Common myeloid progenitor, CD34-positive (primary cell): ENCODE measurements at places on chromosomes 11 and 22.

GRCh38 chr11:82321206-82321605 is 412.5 kb downstream of the FAM181B start:
- no peaks in the 10 kb centered on the region for H3K4me1 ChIP-seq
- H3K4me3 ChIP-seq = no peak overlapping the region
- peaks cover 1% of the 10 kb centered on the region for H3K27me3 ChIP-seq
- H3K27ac ChIP-seq = no peak overlapping the region

GRCh38 chr22:26952451-26953011 is 295.1 kb downstream of the MIAT start:
- no peaks in the 10 kb centered on the region for H3K4me1 ChIP-seq
- no peak for DNase-seq
- H3K4me3 ChIP-seq = no peak overlapping the region
- H3K27ac ChIP-seq = no peak overlapping the region
- H3K27me3 ChIP-seq = peaks cover 15% of the 10 kb centered on the region
- no peaks in the 10 kb centered on the region for H3K36me3 ChIP-seq

GRCh38 chr11:35215945-35216344 is 77.0 kb downstream of the CD44 start:
- peaks cover 16% of the 10 kb centered on the region for H3K4me1 ChIP-seq
- peaks cover 59% of the 10 kb centered on the region for H3K36me3 ChIP-seq
- no peak overlapping the region for H3K27ac ChIP-seq

- no peaks in the 10 kb centered on the region for H3K27me3 ChIP-seq
- no peaks in the 10 kb centered on the region for H3K4me1 ChIP-seq
- no peak overlapping the region for H3K27ac ChIP-seq
- no peak for DNase-seq
Measured at GRCh38 chr11:95282291-95282751, 51.3 kb upstream of the SESN3 start.

- H3K4me1 ChIP-seq = peaks cover 41% of the 10 kb centered on the region
- peak overlapping the region; percentile 1 for H3K4me3 ChIP-seq
- H3K27ac ChIP-seq = peak overlapping the region; percentile 40
- H3K36me3 ChIP-seq = peaks cover 13% of the 10 kb centered on the region
- no peaks in the 10 kb centered on the region for H3K27me3 ChIP-seq
Measured at GRCh38 chr11:9692691-9693090, 28.8 kb downstream of the SWAP70 start.

DNA sequence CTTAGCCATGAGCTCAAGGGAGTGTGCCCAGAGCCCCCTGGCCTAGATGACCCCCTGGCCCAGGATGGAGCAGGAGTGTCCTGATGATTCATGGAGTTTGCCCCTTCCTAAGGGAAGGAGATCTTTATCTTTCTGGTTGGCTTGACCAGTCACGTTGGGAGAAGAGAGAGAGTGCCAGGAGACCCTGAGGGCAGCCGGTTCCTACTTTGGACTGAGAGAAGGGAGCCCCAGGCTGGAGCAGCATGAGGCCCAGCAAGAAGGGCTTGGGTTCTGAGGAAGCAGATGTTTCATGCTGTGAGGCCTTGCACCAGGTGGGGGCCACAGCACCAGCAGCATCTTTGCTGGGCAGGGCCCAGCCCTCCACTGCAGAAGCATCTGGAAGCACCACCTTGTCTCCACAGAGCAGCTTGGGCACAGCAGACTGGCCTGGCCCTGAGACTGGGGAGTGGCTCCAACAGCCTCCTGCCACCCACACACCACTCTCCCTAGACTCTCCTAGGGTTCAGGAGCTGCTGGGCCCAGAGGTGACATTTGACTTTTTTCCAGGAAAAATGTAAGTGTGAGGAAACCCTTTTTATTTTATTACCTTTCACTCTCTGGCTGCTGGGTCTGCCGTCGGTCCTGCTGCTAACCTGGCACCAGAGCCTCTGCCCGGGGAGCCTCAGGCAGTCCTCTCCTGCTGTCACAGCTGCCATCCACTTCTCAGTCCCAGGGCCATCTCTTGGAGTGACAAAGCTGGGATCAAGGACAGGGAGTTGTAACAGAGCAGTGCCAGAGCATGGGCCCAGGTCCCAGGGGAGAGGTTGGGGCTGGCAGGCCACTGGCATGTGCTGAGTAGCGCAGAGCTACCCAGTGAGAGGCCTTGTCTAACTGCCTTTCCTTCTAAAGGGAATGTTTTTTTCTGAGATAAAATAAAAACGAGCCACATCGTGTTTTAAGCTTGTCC is 14.3 kb downstream of the ADORA2A start:
- peak; percentile 61 for DNase-seq
- no peak overlapping the region for H3K27ac ChIP-seq
- peaks cover 39% of the 10 kb centered on the region for H3K4me1 ChIP-seq
- no peaks in the 10 kb centered on the region for H3K36me3 ChIP-seq
- no peaks in the 10 kb centered on the region for H3K27me3 ChIP-seq

DNA sequence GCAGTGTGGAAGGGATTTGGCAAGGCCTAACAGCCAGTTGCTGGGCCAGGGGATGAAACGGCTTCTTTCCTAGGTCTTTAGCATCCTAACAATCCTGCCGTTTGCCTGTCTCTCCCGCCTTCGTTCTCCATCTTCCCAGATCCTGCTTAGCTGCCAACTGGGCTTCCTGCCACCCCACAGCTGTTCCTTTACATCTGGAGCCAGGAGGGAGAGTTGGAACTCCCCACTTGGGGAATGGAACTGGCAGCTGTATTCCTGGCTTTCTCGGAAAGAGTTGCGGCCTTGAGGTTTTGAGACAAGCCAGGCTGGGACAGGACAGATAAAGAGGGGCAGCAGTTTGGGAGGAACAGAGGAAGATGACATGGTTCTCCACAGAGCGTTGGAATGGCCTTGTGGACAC is 59.6 kb downstream of the ST3GAL4 start:
- no peak for DNase-seq
- peaks cover 31% of the 10 kb centered on the region for H3K4me1 ChIP-seq
- H3K27ac ChIP-seq = no peak overlapping the region
- H3K4me3 ChIP-seq = no peak overlapping the region

- no peak overlapping the region for H3K4me3 ChIP-seq
- DNase-seq = no peak
- H3K36me3 ChIP-seq = no peaks in the 10 kb centered on the region
- no peaks in the 10 kb centered on the region for H3K4me1 ChIP-seq
Measured at GRCh38 chr11:31326470-31327148, 42.9 kb downstream of the DCDC1 start.

GRCh38 chr11:110153474-110153873 is 60.3 kb downstream of the ZC3H12C start:
- H3K4me1 ChIP-seq = peaks cover 7% of the 10 kb centered on the region
- no peak overlapping the region for H3K4me3 ChIP-seq
- DNase-seq = no peak
- no peak overlapping the region for H3K27ac ChIP-seq
- no peaks in the 10 kb centered on the region for H3K27me3 ChIP-seq

DNA sequence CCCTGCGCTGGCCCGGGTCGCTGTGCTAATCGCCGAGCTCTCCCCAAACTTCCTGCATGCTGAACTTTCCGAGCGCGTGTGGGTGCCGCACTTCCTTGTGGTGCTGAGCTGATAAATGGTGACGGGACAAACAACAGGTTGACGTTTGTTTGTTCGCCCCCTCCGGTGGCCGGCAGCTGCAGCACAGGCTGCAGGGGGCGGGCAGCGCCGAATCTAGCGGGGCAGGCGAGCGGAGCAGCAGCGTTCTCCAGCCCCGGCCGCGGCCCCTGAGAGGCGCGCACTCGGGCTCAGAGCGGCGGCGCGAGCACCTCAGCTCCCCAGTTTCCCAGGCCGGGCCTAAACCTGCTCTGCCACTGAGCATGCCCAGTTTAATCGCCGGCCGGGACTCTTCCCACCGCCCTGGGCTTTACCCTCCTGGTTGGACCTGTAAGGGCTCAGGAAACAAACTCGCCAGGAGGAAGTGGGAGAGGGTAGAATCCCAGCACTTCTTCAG is at the start of gene PDGFD:
TSS of gene PDGFD (minus strand) at position 120 of the 493 bp plus-strand sequence.
- DNase-seq = peak; percentile 93
- peaks cover 15% of the 10 kb centered on the region for H3K4me1 ChIP-seq
- no peak within 1 kb of the TSS for H3K27ac ChIP-seq

- peaks cover 2% of the 10 kb centered on the region for H3K4me1 ChIP-seq
- H3K36me3 ChIP-seq = no peaks in the 10 kb centered on the region
- no peak overlapping the region for H3K27ac ChIP-seq
- DNase-seq = no peak
Measured at GRCh38 chr11:95398437-95399112, 167.6 kb upstream of the SESN3 start.

GRCh38 chr11:127559978-127560377 is 559.4 kb upstream of the KIRREL3 start:
- no peaks in the 10 kb centered on the region for H3K36me3 ChIP-seq
- H3K4me1 ChIP-seq = no peaks in the 10 kb centered on the region
- no peak for DNase-seq
- H3K27me3 ChIP-seq = no peaks in the 10 kb centered on the region
- H3K4me3 ChIP-seq = no peak overlapping the region
- no peak overlapping the region for H3K27ac ChIP-seq

- no peak overlapping the region for H3K27ac ChIP-seq
- H3K27me3 ChIP-seq = no peaks in the 10 kb centered on the region
- no peaks in the 10 kb centered on the region for H3K36me3 ChIP-seq
- no peak overlapping the region for H3K4me3 ChIP-seq
- no peaks in the 10 kb centered on the region for H3K4me1 ChIP-seq
Measured at GRCh38 chr11:127496165-127496564, 495.6 kb upstream of the KIRREL3 start.

GRCh38 chr22:33565580-33565995 is 354.7 kb downstream of the LARGE1 start:
- H3K36me3 ChIP-seq = no peaks in the 10 kb centered on the region
- no peak overlapping the region for H3K27ac ChIP-seq

DNA sequence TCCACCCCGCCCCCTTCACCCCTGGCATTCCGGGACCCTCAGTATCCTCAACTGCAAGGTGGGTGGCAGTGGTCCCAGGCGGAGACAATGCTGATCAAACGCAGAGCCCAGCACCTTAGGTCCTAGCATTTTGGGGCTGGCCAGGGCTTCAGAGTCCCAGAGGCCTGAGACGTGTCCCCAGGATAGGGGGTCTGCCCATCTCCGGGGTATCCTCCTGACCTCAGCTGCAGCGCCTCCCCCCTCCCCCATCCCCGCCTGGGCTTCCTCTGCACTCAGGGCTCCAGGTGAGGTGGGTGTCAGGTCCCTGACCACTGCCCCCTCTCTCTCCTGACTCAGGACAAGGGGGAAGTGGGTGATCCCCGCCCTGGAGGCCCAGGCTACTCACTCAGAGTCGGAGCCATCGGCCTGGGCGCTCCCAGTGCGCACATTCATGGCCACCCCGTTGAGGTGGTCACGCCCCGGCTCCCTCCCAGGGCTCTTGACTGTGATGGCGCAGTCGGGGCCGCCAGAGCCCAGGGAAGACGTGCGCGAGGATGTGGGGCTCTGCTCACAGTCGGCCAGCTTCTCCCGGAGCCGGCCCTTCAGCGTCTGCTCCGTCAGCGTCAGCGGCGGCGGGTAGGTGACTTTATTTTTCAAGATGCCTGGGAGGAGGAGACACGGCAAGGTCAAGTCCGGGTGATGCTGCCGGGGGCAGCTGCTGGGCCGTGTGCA is 28.3 kb downstream of the TRMU start:
- no peak for DNase-seq
- peaks cover 13% of the 10 kb centered on the region for H3K27me3 ChIP-seq
- peaks cover 10% of the 10 kb centered on the region for H3K36me3 ChIP-seq
- H3K27ac ChIP-seq = no peak overlapping the region
- no peaks in the 10 kb centered on the region for H3K4me1 ChIP-seq

DNA sequence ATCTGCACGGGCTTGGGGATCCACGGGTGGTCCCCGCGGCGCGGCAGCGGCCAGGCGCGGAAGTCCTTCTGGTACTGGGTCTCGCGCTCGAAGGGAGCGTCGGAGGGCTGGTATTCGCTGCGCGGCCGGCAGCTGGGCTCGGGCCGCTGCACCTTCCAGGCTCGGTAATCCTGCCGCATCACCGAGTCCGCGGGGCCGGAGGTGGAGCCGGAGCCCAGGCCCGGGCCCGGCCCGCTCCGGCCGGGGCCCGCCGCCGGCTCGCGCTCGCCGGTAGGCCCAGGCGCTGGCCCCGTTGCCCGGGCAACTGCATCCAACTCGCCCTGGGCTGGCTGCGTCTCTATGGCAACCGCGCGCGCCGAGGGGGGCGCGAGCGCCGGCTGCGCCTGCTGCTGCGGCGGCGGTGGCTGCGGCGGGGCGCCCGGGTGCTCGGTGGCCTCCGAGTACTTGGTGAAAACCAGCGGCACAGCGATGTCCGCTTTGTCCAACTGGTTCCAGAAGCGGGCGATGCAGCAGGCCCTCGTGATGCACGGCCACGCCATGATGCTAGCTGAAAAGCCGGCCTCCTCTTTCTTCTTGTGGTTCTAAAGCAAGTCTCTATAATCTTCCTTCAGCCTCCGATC is 897 bp downstream of the MAP6 start:
- H3K4me1 ChIP-seq = peaks cover 20% of the 10 kb centered on the region
- no peaks in the 10 kb centered on the region for H3K36me3 ChIP-seq
- H3K4me3 ChIP-seq = peak overlapping the region; percentile 58
- H3K27me3 ChIP-seq = peaks cover 85% of the 10 kb centered on the region
- peak; percentile 30 for DNase-seq
- H3K27ac ChIP-seq = no peak overlapping the region

DNA sequence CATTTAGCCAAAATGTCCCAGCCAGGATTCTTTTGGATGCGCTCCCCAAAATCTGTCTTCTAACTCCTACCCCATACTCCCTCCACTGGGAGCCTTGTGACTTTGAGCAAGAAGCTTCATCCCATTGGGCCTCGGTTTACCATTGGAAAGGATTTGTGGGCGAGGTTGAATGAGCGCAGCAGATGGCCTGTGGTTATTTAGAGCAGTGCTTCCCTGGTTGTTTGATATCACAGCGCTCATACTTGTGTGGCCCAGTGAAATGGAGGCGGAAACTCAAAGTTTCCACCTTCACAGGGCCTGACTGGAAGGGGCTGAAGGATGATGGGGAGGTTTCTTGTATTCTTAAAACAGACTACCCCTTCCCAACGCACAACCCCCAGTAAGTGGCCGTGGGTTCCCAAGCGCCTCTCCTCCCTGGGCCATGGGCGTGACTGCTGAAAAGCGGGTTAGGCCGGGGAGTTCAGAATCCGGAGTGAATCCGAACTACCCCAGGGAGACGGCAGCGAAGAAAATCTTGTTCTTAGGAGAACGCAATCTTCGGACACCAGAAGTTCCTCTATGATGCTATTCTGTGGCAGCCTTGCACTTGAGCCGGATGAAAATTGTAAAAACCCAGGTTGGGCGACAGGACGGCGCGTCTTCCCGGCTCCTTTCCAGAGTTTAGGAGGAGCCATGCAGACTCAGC is 1.2 kb upstream of the ATF4 start:
- H3K4me3 ChIP-seq = peak overlapping the region; percentile 95
- DNase-seq = peak; percentile 58
